ENCODE measurements at places on chromosomes 6 and 20.
A peak's percentile ranks its signal among the peaks of the same experiment; 100 is the strongest.

GRCh38 chr6:7554533-7555275 is 13.2 kb downstream of the DSP start:
- DNase-seq, result no peak

- no peak for DNase-seq
These were observed 374 bp upstream of the ABCC10 start for GRCh38 chr6:43426928-43427405.

DNA sequence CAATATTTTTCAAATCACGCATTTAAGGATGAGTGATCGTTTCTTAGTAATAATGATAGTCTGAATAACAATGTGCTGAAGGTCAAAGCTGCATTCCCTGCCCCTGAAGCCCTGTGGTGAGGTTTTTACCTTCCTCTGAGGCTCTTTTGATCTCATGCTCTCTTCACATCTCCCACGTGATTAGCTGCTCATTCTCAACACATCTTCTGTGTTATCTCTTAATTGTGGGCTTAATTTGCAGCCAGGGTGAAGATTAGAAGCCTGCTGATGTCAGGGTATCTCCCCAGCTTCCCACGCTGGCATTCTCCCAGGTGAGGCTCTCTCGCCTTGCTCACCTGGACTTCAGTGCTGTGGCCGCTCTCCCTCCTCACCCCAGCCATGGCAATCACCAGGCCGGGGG is 109.7 kb upstream of the FOXQ1 start:
- no peak for DNase-seq

GRCh38 chr20:17024513-17025119 is 202.2 kb upstream of the PCSK2 start:
- DNase-seq, result no peak

GRCh38 chr20:57919049-57919448 is 209.2 kb upstream of the PMEPA1 start:
- no peak for DNase-seq

GRCh38 chr6:118804091-118804490 is 89.9 kb upstream of the ASF1A start:
- DNase-seq, result no peak

- DNase-seq, result no peak
These were observed 9.5 kb upstream of the MICA start for GRCh38 chr6:31393932-31394331.

GRCh38 chr20:19923762-19924161 is 93.4 kb upstream of the NAA20 start:
- no peak for DNase-seq

GRCh38 chr20:57658833-57659516 is 38.7 kb upstream of the ZBP1 start:
- no peak for DNase-seq

GRCh38 chr20:19493794-19494495 is 264.1 kb upstream of the RIN2 start:
- DNase-seq, result no peak

DNA sequence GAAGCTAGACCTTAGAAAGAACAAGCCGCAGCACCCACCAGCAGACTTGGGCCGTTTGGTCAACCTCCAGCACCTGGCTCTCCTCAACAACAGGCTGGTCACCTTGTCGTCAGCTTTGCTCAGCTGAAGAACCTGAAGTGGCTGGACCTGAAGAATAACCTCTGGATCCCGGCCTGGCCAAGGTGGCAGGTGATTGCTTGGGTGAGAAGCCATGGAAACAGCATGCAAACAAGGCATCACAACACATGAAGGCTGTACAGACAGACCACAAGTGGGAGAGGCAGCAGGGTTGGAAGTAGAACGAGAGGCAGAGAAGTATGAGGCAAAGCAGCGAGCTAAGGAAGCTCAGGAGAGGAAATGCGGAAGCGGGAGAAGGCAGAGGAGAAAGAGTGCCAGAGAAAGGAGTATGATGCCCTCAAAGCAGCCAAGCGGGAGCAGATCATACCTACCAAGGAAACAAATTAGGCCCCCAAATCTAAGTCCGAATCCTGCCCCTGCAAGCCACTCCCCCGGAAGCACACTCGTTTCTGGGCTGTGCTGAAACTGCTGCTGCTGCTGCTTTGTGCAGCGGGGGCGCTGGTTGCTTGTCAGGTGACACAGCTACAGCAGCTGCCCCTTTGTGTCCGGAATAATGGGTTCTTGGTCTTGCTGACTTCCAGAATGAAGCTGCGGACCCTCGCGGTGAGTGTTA is 121.6 kb upstream of the LGSN start:
- DNase-seq, result peak; percentile 88

GRCh38 chr6:156587071-156587470 is 190.1 kb upstream of the ARID1B start:
- no peak for DNase-seq

DNA sequence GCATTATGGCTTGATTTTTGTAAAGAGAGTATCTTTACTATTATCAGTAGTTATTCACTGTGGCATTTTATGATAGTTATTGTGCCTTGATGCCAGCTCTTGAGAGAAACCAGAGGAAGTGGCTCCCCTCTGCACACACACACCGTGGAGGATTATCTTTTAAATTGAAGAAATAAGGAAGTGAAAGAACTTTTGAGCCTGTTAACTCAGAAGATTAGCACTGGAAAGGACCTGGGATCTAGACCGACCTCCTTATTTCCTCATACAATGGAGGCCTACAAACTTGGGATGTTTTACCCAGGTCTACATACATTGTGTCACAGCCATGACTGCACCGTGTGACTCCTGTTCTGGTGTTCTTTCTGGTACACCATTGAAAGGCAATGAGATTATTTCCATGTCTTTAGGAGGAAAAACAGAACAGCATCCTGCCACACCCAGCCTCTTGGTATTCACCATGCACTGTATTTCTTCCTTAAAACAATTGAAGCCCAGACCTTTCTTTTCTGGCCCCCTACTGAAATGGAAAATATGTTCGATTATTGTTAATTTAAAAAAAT is 40.6 kb downstream of the HECA start:
- peak; percentile 70 for DNase-seq

GRCh38 chr6:54070025-54070424 is 41.2 kb upstream of the MLIP start:
- DNase-seq, result no peak

DNA sequence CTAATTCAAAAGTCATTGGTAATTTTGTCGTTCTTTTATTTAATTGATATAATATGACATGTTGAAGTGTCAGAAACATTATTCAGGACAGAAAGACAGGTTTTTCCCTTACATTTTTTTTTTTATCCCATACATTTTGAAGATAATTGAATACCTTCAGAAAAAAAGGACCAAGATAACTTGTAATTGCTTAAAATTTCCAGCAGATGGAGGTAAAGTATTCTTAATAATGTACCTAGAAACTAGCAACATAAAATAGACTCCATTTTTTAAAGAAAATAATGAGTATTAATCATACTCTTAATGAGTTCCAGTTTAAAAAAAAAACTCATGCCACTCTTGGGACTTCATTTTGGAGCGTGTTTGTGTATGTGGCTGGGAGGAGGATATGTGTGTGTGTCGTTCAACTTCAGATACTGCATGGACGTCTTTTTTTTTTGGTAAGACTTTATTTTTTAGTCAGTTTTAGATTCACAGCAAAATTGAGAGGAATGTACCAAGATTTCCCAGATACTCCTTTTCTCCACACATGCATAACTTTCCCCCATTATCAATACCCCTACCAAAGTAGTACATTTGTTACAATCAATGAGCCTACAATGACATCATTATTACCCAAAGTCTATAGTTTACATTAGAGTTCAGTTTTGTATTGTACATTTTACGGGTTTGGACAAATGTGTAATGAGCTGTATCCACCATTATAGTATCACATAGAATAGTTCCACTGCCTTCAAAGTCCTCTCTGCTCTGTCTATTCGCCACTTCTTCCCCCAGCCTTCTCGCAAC is 79.4 kb downstream of the ROS1 start:
- peak; percentile 59 for DNase-seq

- DNase-seq, result peak; percentile 17
These were observed 691.8 kb downstream of the QKI start for GRCh38 chr6:164106345-164106769.

GRCh38 chr20:36439040-36439730 is 102.1 kb upstream of the MYL9 start:
- peak; percentile 56 for DNase-seq

DNA sequence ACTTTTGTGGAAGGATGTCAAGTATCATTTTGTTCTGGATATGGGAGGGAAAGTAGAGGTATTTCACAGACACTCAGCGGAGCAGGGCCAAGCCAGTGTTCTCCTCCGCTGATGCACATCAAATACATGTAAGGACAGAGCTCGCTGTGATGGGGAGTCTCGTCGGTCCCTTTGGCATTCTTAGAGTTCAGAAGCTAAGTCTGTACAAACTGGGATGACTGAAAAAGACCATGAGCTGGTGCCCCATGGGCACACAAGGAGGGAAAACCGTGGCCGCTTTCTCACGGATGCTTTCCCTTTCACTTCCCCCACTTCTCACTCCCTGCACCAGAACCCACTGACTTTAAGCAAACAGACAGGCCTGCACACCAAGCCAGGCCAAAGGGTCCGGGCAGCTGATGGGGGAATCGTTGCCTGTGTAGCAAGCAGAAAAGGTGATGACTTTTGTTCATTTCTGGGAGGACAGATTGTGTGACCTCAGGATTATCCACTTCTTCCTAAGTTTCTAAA is 27.7 kb upstream of the MPC1 start:
- no peak for DNase-seq

DNA sequence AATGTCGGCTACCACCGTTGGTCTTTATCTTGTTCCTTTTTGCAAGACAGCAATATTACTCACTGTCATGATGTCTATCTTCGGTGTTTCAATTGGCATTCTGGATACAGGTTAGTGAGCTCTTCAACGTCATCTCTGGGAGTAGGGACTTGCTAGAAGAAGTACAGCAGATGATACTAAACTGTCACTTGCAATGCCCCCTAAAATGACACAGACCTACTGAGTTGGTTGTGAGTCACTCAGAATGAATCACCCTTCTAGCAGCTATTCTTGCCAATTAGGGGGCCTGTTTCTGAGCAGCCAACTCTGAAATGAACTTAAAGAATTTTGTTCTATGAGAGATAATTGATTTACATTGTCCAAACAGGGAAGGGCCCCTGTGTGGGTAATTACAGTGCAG is 176.5 kb downstream of the SLC16A10 start:
- DNase-seq, result peak; percentile 36

- DNase-seq, result peak; percentile 34
These were observed 78.4 kb downstream of the GMPR start for GRCh38 chr6:16316741-16317251.

- no peak for DNase-seq
These were observed 53.6 kb upstream of the FANCE start for GRCh38 chr6:35398526-35398925.

- DNase-seq, result peak; percentile 15
These were observed at the start of gene DLK2 for GRCh38 chr6:43455531-43456428. Gene DLK2, minus strand, starts transcription at chr6:43455548. Its CDS starts 723 bp downstream, at chr6:43454825.

DNA sequence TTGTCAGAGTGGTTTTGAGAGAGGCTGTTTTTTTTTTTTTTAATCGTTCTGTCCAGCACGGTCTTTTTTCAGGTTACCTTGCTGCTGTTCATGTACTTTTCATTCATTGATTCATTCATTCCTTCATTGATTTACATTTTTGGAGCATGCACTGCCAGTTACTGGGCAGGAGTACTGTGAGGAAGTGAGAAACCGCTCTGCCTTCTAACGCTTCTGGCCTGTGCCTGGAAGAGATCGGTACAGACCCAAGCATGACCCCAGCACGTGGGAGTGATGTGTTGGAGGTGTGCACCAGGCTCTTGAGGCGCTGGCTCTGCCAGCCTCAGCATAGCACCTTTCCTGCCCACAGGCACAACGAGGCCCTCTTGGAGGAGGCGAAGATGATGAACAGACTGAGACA is 9.1 kb downstream of the RIPK1 start:
- DNase-seq, result no peak

DNA sequence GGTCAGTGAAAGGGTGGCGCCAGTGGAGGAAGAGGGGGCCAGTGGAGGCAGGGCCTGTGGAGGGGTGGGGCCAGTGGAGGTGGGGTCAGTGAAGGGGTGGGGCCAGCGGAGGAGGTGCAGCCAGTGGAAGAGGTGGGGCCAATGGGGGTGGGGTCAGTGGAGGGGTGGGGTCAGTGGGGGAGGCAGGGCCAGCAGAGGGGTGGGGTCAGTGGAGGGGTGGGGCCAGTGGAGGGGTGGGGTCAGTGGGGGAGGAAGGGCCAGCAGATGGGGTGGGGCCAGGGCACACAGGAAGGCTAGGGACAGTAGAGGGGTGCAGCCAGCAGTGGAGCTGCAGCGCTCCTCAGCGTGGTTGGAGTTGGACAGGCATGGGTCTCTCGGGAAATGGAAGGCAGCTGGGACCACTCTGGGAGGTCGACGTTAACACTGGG is 18.7 kb downstream of the ADRM1 start:
- no peak for DNase-seq

- DNase-seq, result no peak
These were observed 23.2 kb upstream of the AHI1 start for GRCh38 chr6:135520781-135521180.

All from Kasumi-1 (cell line).